ENCODE measurements at places on chromosomes 7 and 10.

DNA sequence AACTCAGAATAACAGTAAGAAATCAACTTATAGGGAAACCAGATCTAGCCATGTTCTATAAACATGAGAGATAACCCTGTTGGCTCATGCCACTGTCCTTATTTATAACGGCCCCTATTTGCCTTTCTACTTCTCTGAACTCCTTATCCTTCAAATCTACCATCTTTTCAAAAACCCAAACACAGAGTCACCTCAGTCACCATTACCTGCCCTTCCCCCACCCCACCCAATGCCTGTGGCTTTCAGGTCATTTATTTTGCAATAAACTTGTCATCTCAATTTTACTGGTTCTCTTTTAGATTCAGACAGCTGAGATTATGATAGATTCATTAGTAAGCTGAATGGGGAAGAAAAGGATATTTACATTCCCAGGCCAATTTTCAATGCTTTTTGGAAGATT, 53.6 kb downstream of the KMT2C start:
- no peak for DNase-seq

DNA sequence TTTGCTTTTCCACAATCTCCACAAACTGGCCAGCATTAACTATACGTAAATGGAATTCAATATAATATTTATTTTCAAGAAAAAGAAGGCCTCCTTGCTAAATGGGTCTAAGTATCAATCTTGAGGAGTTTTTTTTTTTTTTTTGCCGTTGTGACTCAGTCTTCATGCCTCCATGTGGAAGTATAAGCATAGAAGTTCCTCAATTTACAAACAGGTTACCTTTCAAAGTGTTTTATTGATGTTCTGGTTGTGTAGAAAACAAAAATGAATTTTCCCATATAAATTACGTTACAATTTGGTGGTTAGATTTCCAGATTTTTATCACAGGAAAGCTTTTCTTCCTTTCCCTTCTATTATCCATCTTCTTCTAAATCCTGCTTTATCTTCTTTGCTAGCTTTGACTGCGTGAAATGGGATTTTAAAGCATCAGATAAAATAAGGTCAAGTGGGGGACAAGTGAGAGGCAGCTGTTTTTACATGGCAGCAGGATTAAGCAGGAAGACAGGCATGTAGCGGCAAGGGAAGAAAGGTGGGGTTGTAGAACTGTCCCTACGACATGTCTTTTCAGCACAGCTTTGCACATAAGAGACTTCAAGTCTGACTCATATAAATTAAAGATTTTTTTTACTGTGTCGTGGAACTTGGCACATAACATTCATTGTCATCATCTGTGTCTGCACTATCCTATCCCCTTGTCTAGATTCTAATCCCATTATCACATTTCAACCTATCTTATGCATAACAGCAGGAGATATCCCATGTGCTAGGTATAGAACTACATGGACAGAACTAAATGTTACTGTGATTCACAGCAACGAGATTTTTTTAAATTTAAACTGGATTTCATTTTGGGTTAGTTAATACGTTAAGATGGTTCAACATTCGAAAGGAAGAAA, 135.3 kb upstream of the FAM3C start:
- no peak for DNase-seq

GRCh38 chr7:151776446-151776845, 100.5 kb downstream of the PRKAG2 start:
- no peak for DNase-seq

- DNase-seq = no peak
Measured at GRCh38 chr7:596071-596818, 76.6 kb upstream of the PDGFA start.

- DNase-seq = no peak
Measured at GRCh38 chr10:88241501-88241900, 341.6 kb downstream of the RNLS start.

GRCh38 chr7:23349484-23350157, 50.5 kb downstream of the MALSU1 start:
- DNase-seq = no peak

- DNase-seq = no peak
Measured at GRCh38 chr10:80154978-80155695, 22.6 kb downstream of the PLAC9 start.

- no peak for DNase-seq
Measured at GRCh38 chr7:111529507-111530355, 32.6 kb downstream of the IMMP2L start.

GRCh38 chr10:56605051-56605450, 244.0 kb upstream of the ZWINT start:
- no peak for DNase-seq

- peak; percentile 63 for DNase-seq
Measured at GRCh38 chr7:20304366-20304765, 26.3 kb upstream of the ITGB8 start.

GRCh38 chr10:98825741-98826140, 379.0 kb upstream of the HPS1 start:
- no peak for DNase-seq

DNA sequence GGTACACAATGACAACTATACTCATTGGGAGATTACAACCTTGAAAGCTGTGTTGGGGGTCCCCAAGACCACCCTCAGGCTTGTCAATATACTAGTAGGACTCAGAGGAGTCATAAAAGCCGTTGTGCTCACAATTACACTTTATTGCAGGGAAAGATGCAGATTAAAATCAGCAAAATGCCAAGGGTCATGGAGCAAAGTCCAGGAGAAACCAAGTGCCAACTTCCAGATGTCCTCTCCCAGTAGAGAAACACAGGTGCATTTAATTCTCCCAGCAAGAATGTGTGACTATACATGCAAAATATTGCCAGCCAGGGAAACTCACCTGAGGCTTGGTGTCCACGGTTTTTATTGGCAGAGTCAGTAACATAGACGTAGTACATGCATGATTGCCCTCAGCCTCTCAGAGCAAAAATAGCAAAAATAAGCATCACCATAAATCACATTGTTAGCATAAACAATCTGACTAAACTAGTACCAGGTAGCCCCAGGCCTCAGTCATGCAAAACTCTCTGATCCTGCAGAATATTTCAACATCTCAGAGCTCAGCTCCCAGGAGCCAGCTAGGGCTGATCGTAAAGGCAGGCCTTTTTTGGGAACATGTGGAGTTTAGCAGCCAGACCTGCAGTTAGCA, 50.7 kb downstream of the VIM start:
- no peak for DNase-seq

DNA sequence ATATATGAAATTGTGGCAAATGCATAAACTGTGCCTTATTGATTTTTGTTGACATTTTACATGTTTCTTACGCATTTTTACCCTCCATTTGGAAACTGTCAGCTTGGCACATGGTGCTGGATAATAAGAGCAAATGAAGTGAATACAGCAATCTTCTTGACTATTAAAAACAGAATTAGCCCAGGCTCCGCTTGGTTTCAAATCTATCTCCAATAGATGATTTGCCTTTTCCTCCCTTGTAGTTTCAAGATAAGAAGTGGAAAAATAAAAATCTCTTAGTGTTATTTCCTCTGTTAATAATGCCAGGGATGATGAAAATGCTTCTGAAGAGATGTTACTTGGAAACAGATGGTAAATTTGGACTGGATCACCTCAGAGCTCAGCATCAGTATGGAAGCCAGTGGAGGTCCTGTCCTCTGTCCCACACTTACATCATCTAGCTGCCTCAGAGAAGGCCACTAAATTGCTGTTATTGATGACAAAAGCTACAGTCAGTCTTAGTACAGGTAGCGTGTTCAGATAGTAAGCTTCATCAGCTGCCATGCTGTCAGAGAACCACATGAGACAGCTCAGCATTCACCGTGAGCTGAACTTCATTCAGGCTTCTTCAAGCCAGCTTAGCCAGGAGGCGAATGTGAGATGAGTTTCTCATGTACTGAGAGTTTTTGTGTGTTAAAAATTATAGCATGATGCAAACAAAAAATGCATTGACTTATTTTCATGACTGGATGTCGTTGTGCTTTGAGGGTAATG, 246.8 kb downstream of the CELF2 start:
- DNase-seq = no peak

- peak; percentile 85 for DNase-seq
Measured at GRCh38 chr7:2698581-2699288, 10.7 kb downstream of the AMZ1 start.

DNA sequence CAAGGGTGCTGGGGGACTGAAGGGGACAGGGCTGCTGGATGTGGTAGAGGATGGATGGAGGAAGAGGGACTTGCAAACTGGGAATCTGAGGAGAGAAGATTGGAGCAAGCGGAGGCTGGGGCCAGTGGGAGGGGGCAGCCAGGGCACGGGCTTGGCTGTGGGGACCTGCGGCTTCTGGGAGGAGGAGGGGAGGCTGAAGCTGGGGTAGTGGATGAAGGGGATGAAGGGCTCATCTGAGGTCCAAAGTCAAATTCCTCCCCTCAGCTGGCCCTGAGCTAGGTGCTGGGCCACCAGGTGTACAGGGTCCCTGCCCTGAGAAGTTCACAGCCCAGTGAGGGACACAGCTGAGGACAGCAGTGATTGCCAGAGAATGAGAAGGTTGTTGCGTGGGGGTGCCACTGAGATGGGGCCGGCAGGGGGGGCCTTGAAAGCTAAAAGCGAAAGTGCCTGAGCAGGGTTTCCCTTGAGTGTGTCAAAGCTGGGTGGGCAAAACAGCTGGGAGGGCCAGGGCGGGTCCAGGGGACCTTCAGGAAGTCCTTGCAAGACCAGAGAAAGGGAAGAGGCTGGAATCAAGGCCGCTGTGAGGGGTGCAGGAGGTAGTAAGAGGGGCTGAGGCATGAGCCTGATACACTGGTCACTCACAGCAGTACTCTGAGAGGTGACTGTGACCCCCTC, 75.2 kb downstream of the MYL10 start:
- no peak for DNase-seq

DNA sequence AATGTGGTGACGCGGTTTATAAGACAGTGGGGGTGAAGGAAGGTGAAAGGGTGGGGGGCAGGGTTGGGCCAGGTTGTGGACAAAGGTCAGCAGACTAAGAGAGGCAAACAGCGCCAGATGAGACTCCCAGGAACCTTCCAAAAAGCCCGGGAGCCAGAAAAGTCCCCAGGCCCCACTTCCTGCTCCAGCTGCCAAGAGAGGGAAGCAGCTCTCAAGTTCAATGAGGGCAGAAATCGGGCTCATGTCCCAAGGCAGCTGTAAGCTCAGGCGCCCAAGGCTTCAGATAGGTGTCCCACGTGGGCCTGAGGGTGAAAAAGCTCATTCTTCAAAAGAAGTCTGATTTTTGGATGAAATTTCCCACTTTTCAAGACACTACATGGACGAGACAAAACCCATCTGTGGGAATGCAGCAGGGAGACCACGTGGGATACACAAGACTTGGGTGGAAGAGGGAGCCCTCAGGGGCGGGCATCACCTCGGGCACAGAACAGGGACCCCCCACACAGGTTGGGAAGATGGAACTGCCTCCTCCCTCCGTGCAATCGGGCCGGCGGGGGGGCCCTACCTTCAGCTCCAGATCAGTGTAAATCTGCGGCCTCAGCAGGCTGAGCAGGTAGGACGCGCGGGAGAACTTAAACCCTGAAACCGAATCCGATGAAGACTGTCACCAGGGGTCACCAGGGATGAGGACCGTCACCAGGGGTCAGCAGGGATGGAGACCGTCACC, 7.8 kb downstream of the PYROXD2 start:
- no peak for DNase-seq

- no peak for DNase-seq
Measured at GRCh38 chr10:86668297-86669165, at the start of gene LDB3. TSS of gene LDB3 (plus strand) at chr10:86668511. CDS start at chr10:86668692, 181 bp downstream.

DNA sequence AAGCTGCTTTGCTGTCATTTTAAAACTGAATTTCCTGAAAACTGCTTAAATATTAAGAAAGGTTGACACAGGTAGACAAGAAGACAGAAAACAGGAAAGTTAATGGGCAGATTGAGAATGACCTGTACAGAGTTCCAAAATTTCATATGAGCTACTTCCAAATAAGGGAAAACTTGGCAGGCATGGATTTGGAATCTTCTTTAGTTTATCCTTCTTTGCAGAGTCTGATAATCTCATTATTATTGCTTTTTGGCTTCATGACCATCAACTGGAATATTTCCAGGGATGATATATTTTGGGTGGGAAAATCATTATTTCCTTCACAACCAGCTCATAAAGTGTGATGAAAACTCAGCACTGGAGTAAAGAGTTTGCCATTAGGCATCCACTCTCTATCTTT, 346.5 kb upstream of the NPVF start:
- DNase-seq = no peak

- DNase-seq = no peak
Measured at GRCh38 chr7:29839921-29840320, 33.6 kb downstream of the WIPF3 start.

DNA sequence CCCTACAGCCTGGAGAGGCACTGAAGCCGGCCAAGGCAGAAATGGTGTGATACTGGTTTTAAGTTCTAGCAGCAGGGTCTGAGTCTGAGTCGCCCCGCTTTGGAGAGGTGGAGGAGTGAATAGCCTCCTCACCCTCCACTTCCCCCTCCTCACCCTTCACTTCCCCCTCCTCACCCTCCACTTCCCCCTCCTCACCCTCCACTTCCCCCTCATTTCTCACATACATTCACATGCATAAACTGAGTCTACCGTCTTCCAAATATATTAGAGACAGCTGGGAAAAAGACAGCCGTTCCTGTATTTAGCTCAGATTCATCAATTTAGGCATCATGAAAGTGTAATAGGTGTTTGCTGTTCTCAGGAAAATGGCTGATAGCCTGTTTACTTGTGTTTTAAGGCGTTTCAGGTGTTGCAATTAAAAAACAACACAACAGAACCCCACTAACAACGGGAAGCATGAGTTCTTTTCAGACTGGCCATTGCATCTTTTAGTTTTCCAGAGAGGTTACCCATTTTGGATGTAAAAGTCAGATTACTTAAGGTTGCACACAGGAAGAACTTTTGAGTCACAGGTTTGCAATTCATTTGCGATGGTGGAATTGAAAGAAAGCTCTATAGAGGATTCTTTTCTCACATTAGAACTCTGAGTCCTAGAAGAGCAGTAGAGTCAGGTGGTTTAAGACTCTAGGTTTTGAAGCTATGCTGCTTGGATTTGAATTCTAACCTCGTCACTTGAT, 861 bp downstream of the NRBF2 start:
- DNase-seq = no peak

DNA sequence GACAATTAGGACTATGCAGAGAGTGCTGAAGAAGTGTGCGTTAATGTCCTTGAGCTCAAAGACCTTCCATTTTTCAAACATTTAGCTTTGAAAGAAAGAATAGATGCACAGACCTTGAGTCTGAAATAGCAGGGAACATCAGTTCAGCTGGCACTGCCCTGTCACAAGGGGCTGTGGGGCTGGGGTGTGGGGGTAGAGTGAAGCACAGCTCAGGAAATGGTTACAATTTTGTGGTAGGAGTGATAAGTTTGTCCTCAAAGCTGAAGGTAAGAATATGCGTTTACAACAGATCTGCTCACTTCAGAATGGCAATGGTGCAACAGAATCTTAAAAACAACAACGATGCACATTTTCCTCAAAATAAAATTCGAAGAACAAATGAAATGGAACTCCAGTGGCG, 33.6 kb downstream of the SMKR1 start:
- DNase-seq = no peak

- DNase-seq = no peak
Measured at GRCh38 chr10:24207341-24207740, 1.6 kb upstream of the KIAA1217 start.

DNA sequence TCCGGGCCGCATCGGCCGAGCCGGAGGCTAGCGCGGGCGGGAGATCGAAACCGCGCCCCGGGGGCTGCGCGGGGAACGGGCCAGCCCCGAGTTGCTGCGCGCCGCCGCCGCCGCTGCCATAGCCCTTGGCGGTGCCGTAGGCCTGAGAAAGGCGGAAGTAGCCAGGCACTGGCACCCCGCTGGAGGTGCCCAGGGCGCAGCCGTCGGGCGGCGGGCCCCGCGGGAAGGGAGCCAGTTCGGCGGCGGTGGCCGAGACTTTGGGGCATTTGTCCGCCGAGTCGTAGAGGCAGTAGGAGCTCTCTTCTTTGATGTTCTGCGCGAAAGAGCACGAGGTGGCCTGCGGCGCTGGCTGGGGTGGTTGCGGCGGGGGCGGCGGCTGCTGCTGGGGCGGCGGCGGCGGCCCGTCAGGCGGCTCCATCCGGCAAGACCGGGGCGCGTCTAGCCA, 587 bp downstream of the HOXA10 start:
- DNase-seq = peak; percentile 66
